Stromal cell of bone marrow (primary cell): ENCODE measurements at places on chromosomes 4 and X.

DNA sequence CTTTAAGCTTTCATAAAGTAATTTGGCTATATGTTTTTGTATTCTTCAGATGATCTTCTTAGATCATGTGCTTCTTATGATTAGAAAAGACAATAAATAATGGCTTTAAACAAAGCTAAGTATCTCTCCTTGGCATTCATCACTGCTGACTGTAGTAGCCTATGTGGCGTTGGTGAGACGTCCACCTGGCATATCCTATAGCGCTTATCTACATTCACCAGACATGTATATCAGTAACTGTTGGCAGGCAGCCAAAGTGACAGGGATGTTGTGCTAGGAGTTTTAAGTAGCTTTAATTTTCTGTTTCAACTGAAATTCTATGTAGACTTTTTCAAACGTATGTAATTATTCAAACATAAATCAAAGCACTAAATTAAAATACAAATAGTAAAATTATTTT lies 276.4 kb downstream of the IL15 start:
- DNase-seq: no peak

GRCh38 chrX:44914532-44915198 lies 41.7 kb downstream of the KDM6A start:
- DNase-seq: no peak

GRCh38 chrX:96683997-96684338 lies 674 bp upstream of the DIAPH2 start:
- no peak for DNase-seq

DNA sequence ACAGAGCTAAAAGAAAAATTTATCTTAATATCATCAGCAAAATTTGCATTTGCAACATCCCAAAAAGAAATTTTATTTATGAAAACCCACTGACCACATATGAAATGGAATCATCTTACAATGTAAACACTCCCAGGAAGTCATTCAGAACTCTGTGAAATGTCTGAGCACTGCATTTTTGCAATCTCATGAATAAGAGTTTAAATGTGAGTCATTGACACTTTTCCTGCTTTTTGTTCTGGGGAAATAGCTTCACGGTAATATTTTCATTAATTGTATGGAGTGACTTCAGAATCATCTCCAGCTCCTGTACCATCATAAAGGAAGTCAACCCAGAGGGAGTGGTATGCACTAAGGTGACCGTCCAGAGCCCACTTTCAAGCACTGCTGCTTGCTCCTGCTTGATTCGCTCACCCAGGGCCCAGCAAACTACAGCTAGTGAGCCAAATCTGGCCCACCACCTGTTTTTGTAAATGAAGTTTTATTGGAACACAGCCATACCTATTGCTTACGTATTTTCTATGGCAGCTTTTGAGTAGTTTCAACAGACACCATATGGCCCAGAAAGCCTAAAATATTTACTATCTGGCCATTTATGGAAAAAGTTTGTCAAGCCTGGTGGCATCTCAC lies 17.2 kb downstream of the EDNRA start:
- peak; percentile 46 for DNase-seq

- peak; percentile 75 for DNase-seq
Observed at GRCh38 chrX:131792789-131793462, 230.2 kb upstream of the STK26 start.

DNA sequence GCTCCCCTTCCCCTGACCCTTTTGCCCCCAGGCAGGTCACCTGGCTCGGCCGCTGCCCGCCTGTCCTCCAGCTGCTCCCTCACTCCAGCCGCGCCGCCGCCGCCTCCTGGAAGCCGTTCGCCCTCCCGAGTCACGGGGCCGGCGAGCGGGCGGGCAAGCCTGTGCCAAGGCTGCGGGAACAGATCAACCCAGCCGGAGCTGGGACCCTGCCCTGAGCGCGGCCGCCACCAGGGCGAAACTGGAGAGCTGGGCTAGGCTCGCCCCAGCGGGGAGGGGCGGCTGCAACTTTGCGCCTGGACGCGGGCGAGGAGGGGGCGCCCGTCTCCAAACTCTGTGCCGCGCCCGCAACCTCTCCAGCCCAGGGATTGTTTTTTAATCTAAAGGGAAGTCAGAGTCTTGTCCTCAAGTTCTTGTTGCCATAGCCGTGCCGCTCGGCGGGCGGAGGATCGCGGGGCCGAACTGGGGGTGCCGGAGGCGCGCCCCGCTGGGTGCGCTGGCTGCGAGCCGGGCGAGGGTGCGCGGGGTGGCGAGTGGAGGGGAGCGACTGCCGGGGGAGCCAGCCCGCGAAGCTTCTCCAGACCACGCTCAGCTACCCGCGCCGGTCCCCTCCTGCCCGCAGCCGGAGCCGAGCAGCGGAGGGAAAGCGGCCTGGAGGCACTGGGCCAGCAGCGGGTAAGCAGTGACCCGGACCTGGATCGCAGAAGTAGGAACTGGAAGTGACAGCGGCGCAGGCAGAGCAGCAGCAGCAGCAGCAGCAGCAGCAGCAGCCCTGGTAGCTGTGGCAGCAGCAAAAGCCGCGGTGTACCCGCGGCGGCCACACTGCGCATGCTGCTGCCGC lies 13.4 kb downstream of the ARHGEF6 start:
- no peak for DNase-seq

GRCh38 chr4:174357321-174357720 lies 73.6 kb downstream of the CEP44 start:
- no peak for DNase-seq

DNA sequence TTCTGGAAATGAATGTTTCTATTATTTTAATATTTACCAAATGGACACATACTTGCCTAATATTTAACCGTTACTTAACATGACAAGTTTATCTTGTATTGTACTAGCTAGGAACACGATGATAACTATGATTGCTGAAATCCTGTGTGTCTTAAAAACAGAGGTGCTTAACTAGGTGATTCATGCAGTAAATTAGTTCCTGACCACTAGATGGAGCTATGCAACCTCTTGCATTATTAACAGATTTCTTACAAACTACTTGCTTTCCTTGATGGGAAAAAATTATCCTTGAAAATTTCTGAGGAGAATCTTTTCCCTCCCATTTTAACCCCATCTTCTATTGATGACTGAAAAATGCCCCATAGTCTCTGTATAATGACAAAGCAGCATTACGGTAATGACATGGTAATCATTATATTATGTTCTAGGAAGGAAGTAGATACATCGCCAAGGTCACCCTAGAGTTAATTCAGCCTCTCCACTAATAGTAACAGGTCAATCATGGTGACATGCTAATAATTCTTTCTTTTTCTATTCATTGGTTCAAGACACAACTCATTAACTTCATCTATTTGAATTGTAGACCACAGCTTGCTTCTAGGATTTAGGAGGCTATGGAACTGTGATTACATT lies 844.2 kb downstream of the RAPGEF2 start:
- peak; percentile 51 for DNase-seq

- DNase-seq: no peak
Observed at GRCh38 chrX:39731735-39732134, 366.0 kb downstream of the BCOR start.

- DNase-seq: no peak
Observed at GRCh38 chr4:26369132-26369531, 48.3 kb downstream of the RBPJ start.

- peak; percentile 35 for DNase-seq
Observed at GRCh38 chrX:27966955-27967354, 14.3 kb downstream of the DCAF8L1 start.

GRCh38 chr4:74962584-74962983 lies 29.7 kb downstream of the PARM1 start:
- no peak for DNase-seq

GRCh38 chrX:37060999-37061398 lies 52.8 kb downstream of the FAM47C start:
- DNase-seq: peak; percentile 19

DNA sequence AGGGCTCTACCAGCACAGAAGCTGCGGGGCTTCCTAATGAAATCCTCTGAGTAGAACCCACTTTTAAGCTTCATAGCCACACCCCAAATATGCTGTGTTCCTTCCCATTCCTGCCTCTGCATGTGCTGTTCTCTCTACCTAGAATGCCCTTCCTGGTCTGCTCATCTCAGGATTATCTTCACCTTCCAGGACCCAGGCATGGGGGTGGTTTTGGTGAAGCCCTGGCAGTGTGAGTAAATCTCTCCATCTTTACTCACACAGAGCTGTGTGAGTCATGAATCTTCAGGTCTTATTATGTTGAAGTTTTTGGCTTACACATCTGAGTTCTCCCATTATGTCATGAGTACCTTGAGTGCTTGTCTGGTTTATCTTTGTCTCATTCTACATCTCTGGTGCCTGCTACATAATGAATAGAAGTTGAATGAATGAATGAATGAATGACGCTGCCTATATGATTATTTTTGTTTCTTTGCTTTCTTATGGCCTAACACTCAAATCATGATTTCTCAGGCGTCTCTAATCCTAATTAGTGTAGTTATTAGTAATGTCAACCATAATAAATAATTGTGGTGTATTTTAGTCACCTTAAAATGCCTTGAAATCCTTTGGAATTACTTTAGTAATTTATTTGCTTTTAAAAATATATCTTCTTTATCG lies 41.9 kb downstream of the HADH start:
- DNase-seq: no peak

DNA sequence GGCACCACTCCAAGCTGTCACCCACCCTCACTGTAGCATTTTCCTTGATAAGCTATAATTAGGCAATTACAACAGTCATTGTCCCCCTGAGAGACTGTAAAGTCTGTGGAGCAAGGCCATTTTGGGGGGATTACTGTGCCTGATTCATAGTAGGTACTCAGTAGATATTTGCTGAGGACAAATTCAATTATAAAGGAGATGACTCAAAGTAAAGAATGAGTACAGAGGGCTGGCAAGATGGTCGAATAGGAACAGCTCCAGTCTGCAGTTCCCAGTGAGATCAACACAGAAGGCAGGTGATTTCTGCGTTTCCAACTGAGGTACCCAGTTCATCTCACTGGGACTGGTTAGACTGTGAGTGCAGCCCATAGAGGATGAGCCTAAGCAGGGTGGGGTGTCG lies 42.0 kb downstream of the MAOB start:
- no peak for DNase-seq

GRCh38 chrX:130109429-130110378 lies 593 bp downstream of the ELF4 start:
- DNase-seq: no peak

DNA sequence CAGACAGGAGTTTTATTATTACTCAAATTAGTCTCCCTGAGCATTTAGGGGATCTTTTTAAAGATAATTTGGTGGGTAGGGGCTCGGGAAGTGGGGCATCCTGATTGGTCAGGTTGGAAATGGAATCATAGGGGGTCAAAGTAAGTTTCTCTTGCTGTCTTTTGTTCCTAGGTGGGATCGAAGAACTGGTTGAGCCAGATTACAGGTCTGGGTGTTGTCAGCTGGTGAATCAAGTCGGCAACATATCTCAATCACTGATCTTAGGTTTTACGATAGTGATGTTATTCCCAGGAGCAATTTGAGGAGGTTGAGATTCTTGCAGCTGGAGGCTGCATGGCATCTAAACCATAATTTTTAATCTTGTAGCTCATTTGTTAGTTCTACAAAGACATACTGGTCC lies 629.5 kb upstream of the AMOT start:
- DNase-seq: no peak

- DNase-seq: no peak
Observed at GRCh38 chr4:53192496-53192895, 173.4 kb downstream of the SCFD2 start.

DNA sequence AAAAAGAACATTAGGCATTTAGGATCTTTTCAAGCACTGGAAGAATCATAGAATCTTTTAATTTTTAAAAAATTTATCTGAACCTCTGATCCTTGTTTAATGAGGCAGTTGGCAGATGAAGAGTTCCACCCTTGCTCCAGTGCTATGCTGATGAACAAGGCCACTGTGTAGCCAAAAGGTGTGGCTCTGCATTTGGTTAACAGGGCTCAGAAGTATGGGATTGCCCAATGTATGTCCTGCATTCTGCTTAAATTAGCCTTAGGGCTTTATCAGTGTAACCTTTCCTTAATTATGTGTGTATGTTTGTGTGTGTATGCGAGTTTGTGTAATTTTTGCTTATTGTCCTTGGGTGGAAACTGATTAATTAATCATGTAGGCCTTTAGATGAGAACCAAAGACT lies 43.3 kb upstream of the PPM1K start:
- no peak for DNase-seq

DNA sequence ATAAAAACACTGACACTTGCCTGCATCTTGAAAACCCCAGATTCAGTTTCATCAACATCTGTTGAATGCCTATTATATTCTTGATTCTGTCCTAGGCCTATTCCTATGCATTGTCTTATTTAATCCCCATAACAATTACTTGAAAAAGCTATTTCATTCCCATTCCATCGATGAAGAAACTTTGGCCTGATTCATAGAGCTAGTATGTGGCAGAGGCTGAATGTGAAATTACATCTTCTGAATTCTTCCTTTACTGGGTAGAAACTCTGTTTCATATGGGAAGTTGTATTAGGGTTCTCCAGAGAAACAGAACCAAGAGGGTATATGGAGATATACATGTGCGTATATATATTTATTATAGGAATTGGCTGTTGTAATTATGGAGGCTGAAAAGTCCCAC lies 35.0 kb upstream of the SLC4A4 start:
- DNase-seq: no peak

GRCh38 chr4:140157341-140157740 lies 3.4 kb upstream of the MAML3 start:
- DNase-seq: no peak

GRCh38 chrX:113935518-113935917 lies 648.4 kb upstream of the HTR2C start:
- DNase-seq: no peak

GRCh38 chr4:88223516-88223915 lies 60.8 kb downstream of the PPM1K start:
- no peak for DNase-seq

DNA sequence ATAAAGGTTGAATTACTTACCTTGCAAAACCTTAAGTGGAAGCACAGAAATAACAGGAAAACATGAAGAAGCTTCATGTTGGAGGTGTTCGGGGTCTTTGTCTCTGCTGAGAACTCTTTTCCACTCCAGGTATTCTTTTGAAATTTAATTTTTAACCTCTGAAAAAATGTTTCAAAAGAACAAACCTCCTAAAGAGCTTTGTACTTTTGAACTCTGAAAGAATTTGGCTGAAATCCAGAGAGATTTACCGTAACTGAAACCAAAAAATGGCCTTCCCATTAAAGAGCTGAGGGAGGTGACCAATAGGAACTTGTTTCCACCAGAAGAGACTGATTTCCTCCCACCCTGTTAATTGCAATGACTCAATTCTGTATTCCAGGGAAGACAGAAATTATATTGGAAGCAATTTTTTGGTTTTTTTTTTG lies at the start of gene CFI:
Gene CFI (minus strand): TSS at position 105 of the 425 bp plus-strand sequence. CDS start 28 bp downstream, at position 77.
- DNase-seq: peak; percentile 78

GRCh38 chr4:124904723-124905388 lies 192.3 kb upstream of the ANKRD50 start:
- no peak for DNase-seq
